ENCODE measurements at places on chromosomes 5 and 9.

DNA sequence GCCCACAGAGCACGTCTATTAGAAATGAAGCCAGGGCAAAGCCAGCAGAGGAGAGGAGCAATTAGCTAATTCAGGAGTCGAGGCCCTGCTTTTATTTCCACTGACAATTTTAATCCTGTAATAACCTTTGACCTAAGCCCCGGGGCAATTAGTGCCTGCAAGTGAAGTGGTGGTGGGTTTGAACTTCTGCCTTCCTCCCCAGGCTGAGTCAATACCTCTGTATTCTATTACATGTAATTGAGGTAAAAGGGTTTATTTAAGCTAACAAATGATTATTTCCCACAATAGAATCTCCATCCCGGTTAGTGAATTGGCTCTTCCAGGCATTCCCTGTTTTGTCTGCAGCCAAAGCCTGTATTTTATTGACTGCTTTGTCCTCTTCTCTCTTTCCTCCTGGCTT lies 49.9 kb downstream of the FGF18 start:
- no peak for DNase-seq

- no peak for DNase-seq
Measured at GRCh38 chr9:71608021-71608420, 160.3 kb downstream of the CEMIP2 start.

DNA sequence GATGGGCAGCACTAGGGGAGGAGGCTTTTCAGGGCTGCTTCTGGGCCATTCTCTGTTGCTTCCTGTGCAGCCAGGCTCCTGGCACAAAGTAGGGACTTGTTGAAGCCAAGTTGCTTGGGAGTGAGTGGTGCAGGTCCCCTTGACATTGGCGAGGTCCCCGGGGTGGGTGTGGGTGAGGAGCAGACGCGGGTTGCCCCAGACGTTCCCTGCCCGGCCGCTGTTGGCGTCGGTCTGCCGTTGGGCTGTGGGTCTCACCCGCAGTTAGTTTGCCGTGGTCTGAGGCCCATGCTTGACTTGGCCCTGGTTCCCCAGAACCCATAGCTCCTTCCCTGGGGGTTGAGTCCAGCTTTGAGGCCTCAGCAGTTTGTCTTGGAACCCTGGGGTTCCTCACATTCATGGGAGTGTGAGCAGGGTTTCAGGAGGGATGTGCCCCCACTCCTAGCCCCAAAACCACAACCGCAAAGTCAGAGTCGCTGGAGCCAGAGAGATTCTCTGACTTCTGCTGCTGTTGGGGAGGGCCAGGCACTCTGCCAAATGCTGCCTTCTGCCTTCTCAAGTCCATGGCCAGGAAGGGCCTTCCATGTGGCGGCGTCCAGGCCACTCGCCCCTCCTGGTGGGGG lies 77.5 kb downstream of the RXRA start:
- DNase-seq = no peak

DNA sequence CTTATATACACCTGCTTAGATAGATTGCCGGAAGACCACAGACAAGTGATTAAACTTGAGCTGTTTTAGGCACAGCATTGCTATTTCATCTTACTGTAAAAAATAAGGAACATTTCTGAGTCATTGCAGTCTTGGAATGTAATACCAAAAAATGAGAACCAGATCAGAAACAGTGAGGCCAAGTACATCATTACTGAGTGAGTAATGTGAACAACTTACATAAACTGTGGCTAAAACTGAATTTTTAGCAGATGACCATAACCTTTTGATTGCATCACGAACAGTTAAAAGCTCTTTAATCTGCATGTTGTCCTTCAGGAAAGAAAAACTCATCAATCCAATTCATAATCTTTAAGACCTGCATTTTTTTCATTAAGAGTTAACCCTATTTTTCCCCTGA lies 157.1 kb upstream of the FGF10 start:
- DNase-seq = no peak

DNA sequence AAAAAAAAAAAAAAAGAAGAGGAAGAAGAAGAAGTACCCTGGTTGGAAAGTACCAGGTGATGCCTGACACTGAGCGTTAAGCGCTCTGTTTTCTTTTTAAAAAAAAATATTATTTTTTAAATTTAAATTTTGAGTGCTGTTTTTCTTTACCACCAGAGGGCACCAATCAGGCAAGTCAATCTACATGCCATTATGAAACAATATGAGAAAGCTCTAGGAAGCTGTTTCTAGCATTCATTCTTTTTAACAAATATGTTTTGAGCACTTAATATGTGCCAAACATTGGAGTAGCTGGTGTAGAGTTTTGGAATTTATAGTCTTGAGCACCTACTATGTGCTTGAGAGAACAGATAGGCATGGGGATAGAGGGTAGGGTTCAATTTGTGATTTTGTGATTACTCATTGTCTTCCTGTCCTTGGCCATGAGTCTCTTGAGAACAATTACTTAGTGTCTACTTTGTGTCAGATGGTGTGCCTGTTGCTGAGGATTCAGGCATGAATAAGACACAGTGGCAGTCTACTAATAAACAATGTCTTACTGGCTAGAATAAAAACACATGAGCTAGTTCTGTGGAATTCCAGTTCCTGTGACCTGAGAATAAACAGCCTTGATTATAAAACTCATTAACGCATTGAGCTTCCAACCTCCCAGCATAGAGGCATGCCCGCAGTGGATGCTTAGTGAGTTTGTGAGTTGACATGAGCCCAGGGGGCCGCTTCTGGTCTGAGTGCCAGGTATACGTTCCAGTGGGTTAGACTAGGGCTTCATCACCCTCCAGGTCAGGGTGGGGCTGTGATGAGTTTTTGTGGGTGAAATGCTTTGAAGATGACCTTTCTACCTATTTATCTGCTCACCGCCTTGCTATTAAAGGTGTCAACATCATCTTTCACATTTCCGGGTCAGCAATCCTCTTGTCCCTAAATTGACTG lies 3.0 kb upstream of the UBE2R2 start:
- peak; percentile 47 for DNase-seq

- DNase-seq = no peak
Measured at GRCh38 chr9:136011703-136012496, 50.7 kb upstream of the UBAC1 start.

GRCh38 chr9:116100711-116101121 lies 52.9 kb upstream of the PAPPA start:
- DNase-seq = no peak

- DNase-seq = no peak
Measured at GRCh38 chr9:22208846-22209585, 199.9 kb upstream of the CDKN2B start.

GRCh38 chr9:133142684-133143622 lies 20.8 kb downstream of the GBGT1 start:
- no peak for DNase-seq

DNA sequence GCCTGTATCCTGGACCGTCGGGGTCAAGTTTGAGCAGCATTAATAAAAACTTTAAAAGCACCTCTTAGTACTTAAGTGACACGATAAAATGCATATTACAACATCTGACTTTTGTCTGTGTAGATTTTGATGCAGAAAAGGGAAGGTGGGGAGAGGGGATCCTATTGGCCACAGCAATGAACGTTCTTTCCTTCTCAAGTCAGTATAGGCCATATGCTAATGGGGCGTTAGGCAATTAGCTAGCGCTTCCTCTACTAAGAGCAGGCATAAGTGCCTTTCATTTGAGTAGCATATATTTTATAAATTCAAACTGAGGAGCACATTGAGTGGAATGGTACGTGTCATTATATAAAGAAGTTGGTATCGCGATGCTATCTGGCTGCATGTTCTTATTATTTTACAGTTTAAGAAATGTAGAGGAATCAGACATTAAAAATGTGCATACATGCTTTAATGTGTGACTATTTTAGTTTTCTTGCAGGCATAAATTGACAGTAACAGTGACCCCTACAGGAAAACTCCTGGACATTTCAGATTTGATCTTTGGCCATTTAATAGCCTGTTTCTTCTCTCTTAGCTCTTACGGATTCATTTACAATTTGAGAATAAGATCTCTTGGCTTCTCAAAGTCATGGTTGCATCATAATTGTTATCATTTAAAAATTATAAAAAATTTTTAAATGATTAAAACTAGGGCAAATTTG lies 1.1 kb upstream of the GNA14 start:
- DNase-seq = peak; percentile 18

- DNase-seq = no peak
Measured at GRCh38 chr5:154603953-154604679, 126.1 kb upstream of the HAND1 start.

DNA sequence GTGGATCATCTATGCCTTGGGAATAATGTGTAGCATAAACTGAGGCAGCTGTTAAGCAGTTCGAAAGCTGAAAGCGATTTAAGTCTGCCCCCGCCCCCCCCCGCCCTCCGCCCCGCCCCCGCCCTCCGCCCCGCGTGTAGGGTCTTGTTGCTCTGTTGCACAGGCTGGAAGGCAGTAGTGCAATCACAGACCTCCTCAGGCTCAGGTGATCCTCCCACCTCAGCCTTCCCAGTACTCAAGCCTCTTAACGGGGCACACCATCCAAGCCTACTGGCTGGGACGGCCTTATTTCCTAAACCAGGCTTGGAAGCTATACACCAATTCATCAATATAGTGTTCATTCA lies 945 bp downstream of the ANKDD1B start:
- no peak for DNase-seq

GRCh38 chr5:32193591-32193990 lies 19.5 kb upstream of the GOLPH3 start:
- no peak for DNase-seq

GRCh38 chr5:154369682-154370081 lies 76.1 kb upstream of the SAP30L start:
- DNase-seq = peak; percentile 35

DNA sequence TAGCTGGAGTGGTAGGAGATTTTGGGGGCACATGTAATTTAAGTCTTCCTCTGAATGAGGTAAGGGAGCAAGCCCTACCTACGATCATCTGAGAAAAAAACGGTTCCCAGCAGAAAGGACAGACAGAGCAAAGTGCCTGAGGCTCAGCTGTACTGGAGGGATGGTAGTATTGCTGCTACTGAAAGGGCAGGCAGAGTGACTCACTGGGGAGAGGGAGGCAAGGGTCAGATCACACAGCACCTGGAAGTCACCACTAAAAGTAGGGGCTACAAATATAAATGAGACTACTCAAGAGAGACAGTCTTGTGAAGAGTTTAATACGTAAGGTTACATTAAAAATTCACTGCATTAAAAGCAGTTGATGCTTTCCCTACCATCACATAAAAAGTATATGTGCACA lies 75.9 kb downstream of the NFIB start:
- no peak for DNase-seq

DNA sequence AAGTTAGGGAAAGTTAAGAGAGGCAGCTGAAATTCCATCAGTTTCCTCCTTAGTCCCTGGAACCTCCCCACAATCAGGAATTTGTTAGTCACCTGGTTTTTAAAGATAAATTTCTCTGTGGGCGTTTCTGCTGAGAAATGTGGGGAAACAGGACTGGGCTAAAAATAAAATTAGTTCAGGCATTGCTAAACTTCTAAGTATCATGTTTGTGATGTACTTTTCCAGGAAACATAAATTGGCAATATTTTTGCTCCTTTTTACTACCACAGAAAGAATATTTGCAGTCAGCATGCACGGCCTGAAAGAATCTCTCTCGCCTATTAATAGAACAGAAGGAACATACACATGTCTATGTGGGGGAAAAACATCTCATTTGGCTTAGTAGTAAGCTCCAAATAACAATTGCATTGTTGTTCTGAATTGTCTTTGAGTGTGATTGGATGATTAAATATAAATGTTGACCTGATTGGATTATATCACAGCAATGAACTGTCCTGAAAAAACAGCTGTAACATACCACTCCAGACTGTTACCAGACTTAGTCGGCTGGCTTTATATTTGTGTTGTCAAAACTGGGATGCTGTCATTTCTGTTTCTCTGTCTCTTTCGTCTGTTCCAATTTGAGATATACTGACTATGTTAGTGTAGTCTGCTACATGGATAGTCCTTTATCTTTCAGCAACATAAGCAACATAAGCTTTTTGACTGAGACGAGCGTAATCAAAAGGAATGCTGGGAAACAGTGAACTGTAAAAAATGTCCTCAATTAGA lies 12.9 kb downstream of the TJP2 start:
- DNase-seq = no peak

DNA sequence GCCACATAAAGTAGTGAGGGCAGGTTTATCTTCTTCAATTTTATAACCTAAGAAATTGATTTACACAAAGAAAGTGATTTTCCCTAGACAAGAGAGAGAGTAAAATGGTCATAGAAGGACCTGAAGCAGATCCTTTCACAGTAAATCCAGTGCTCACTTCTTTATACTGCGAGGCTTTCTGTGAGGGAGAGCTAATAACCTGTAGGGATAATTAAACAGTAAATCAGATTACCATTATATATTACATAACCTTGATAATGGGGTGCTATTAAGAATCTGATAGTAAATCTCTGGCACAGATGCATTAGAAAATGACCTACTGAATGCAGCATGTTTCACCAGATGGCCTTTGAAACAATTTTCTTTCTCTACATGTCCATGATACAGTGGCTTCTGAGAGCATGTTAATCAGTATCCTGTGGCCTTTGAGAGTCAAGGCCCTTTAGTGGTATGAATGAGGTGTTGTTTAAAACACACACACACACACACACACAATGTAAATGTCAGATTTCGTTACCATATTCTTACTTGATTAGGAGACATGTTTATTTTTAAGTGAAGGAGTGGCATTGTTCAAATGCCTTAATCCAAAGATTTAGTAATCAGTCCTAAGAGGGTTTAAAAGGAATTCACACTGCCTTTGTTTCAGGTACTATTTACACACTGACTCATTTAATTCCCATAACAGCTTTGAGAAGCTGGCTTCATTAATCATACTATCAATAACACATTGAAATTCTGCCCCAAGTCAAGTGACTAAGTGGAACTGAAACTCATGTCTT lies 124.7 kb downstream of the ALDH1A1 start:
- no peak for DNase-seq

DNA sequence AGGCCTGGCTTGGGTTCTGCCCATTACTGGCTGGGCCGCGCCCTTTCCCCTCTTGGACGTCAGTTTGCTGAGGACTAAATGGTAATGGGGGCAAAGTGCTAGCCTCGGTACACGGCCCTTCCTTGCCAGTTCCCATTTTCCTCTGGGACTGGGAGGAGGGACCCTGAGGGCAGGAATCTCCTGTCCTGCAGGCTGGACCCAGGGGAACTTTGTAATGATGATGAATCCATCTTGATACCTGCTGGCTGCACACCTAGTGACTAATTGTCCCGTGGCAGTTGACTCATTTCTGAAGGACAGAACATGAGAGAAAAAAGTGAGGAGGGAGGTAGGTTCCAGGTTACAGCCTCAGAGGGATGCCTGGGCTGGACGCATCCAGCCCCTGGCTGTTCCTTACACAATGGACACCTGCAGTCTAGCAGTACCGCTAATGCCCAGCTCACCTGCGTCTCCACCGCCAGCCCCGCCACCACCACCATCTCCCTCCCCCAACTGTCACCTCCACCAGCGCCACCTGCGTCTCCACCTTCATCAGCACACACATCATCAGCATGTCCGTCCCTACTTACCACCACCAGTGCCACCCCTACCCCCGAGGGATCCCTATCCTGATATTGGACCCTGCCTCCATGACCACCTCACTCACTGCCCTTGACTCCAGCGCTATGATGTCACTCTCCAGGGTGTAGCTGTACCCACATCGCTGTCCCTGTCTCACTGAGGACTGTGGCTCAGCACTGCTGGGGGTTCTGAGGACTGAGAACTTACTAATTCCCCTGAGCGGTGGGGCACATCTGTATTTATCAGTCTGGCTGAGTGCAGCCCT lies 4.3 kb downstream of the CDHR2 start:
- no peak for DNase-seq
